ENCODE measurements at places on chromosomes 1 and 21.
A peak's percentile ranks its signal among the peaks of the same experiment; 100 is the strongest.

GRCh38 chr1:159790237-159790917 lies 9.6 kb downstream of the DUSP23 start:
- DNase-seq, result peak; percentile 53

GRCh38 chr1:94658221-94658620 lies 116.7 kb upstream of the F3 start:
- DNase-seq, result no peak

GRCh38 chr21:46097336-46098293 lies at the start of gene COL6A2:
Gene COL6A2 (plus strand): TSS chr21:46098112.
- DNase-seq, result peak; percentile 32

- peak; percentile 80 for DNase-seq
These were observed 5.9 kb downstream of the LMO4 start for GRCh38 chr1:87334351-87335174.

DNA sequence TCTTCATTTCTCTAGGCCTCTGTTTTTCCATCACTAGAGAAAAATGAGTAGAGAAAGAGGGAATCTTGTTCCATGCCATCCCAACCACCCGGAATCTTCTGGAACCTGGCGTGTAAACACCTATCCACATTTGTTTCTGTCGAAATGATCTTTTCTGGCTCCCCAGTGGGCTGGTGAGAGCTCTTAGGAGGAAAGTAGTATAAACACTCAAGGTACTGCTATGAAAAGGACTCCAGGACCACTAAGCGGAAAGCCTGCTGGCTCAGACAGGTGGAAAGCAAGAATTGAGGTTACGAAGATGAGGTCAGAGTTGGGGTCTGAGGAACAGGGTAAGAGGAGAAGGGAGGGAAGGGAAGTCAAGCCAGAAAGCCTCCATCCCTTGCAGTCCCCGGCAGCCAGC lies 90.8 kb downstream of the PLXNA2 start:
- DNase-seq, result no peak

DNA sequence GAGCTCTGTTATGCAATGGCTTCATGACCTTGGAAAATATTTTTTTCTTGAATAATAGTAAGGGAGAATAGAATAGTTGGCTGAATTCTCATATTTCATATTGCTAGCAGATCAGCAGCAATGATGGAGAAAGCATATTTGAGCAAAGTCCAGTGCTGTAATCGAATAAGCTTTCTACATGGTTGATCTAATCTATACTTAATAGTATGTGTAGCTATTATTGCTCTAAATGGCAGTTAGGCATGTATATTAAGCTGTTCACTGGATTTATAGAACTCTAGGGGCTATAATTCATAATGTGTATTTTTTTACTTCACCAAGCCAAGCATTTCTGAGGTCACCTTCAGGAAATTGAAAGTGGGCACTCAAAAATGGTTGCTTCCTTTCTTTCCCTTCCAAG lies 10.0 kb upstream of the IL19 start:
- DNase-seq, result no peak

GRCh38 chr1:58447886-58448285 lies 98.6 kb downstream of the OMA1 start:
- DNase-seq, result peak; percentile 50

DNA sequence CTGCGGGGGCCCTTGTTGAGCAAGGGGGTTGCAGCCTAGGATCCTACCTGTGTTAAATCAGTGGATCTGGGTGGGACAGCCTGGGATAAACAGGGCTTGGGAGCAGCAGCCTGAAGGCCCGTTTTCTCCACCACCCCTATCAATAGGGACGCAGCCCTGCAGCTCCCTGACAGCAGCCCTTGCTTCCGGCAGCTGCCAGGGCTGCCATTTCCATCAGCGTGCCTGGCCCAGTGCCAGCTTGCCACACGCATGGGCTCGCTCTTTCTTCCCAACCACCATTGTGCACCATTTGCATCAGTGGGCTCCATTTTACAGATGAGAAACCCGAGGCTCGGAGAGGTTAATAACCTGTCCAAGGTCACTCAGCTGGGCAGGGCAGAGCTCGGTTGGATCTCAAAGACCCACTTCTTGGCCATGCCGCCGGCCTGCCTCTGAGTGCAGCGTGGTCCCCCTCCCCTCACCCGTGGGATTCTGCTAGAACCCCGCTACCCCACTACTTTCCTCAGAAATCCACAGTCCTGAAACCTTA lies 3.8 kb downstream of the WNT4 start:
- no peak for DNase-seq

GRCh38 chr1:3669971-3670431 lies 17.7 kb downstream of the TP73 start:
- DNase-seq, result no peak

DNA sequence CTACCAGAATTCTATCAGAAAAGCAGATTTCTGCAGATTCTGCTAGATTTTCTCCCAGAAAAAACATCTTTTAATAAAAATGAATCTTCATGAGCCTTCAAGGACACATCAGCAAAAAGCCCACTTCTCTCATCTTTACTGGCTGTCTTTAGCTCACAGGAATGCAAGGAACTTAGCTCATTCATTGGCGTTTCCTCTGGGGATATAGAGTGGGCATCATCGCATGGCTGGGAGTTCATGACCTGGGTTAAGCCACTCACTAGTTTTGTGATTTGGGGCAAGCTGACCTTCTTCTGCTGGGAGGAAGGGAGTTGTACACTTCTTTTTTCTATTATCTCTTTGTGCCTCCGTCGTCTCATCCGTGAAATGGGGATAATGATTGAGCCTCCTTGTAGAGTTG lies 149.7 kb downstream of the KAZN start:
- DNase-seq, result no peak

- no peak for DNase-seq
These were observed 9.0 kb upstream of the RBM8A start for GRCh38 chr1:145936247-145936646.

- DNase-seq, result no peak
These were observed 273.8 kb downstream of the PTBP2 start for GRCh38 chr1:96995351-96995750.

- peak; percentile 84 for DNase-seq
These were observed 14.1 kb upstream of the TNR start for GRCh38 chr1:175757381-175758015.

- DNase-seq, result no peak
These were observed 642.9 kb downstream of the BRINP3 start for GRCh38 chr1:189834813-189835212.

- peak; percentile 17 for DNase-seq
These were observed 33.5 kb upstream of the KLF17 start for GRCh38 chr1:44084998-44085675.

GRCh38 chr21:45892156-45892915 lies 89.2 kb upstream of the COL6A1 start:
- peak; percentile 55 for DNase-seq

- no peak for DNase-seq
These were observed 154.0 kb downstream of the CLEC20A start for GRCh38 chr1:178342745-178343144.

GRCh38 chr1:47816325-47817071 lies 180.7 kb downstream of the TRABD2B start:
- no peak for DNase-seq

GRCh38 chr1:40382108-40382460 lies 8.6 kb downstream of the SMAP2 start:
- DNase-seq, result no peak

GRCh38 chr1:51553911-51554310 lies 34.8 kb upstream of the EPS15 start:
- DNase-seq, result no peak

DNA sequence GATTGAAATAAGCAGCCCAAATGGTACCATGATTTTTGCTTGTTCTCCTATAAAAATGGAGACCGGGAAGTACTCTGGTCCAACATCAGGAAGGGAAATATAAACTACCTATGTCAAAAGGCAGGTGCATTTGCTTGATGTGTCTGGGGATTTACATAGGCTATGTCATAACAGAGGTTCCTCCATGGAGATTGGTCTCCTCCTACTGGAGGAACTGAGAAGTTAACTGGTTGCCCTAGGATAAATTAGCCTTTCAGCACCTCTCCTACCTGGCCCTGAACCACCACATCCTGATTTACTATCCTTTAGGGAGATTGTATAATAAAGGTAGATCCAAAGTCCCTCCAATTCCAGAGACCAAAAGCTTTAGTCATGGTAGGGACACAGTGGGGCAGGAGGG lies 1109.3 kb upstream of the B3GALT2 start:
- DNase-seq, result peak; percentile 8

DNA sequence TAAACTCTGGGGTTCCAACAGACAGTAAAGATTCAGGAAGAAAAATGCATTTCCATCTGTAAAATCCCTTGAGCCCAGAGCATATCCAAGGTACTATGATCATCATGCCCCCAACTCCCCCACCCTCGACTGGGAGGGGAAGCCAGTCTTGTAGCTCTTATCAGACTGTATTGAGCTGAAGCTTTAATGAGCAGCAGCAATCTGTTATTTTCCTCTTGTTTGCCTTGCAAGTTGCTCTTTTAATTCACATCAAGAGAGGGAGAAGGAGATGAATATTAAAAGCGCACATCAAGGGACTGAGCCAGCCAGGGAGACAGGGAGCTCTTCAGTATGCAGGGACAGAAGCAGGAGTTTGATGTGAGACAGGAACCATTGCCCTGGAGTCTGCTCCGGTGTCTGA lies 52.5 kb upstream of the KCNA3 start:
- DNase-seq, result no peak

GRCh38 chr1:217134857-217135568 lies 411.8 kb upstream of the ESRRG start:
- peak; percentile 50 for DNase-seq

DNA sequence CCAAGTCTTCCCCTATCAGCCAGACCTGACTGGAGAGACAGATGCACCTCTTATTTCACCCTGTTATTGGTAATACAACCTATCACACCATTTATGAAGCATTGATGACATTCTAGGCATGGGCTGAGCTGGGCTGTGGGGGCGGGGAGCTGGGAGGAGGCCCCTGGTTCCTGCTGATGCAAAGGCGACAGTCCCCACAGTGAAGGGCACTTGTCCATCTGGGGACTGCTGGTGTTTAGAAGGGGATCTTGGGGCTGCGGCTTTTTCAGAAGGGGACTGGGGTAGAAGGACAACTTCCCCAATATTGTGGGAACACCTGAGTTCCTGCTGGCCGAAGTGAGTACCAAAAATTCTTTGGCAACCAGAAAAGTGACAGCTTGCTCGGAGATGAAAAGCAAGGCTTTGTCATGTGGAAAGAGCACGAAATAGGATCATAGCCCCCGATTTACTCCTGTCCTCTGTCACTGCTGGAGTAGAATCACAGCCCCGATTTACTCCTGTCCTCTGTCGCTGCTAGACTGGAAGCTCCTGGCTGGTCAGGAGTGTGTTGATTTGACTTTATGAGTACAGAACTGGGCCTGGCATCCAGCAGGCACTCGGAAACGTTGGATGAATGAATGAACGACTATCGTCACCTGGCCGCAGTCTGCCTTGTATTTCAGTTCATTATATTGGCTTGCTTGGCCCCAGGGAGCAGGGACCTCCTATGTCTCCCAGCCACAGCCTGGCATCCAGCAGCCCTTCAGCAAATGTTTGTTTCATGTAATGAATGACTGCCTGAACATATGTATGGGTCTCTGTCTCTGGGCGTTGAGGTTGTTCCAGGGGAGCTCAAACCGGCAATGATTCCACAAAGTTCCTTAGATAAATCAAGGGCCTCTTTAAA lies 16.5 kb upstream of the ETV3L start:
- DNase-seq, result no peak

GRCh38 chr1:59985911-59986515 lies 59.4 kb upstream of the CYP2J2 start:
- DNase-seq, result no peak

GRCh38 chr1:110465038-110465813 lies 14.3 kb downstream of the PROK1 start:
- DNase-seq, result no peak

GRCh38 chr1:201593200-201593921 lies 54.4 kb downstream of the NAV1 start:
- peak; percentile 33 for DNase-seq

- DNase-seq, result no peak
These were observed 25.2 kb downstream of the B3GALT5 start for GRCh38 chr21:39637971-39638240.

GRCh38 chr1:189662190-189662589 lies 815.5 kb downstream of the BRINP3 start:
- no peak for DNase-seq

GRCh38 chr1:13728091-13728715 lies 28.2 kb downstream of the PRDM2 start:
- no peak for DNase-seq

GRCh38 chr1:81730881-81731280 lies 69.9 kb upstream of the ADGRL2 start:
- DNase-seq, result no peak

DNA sequence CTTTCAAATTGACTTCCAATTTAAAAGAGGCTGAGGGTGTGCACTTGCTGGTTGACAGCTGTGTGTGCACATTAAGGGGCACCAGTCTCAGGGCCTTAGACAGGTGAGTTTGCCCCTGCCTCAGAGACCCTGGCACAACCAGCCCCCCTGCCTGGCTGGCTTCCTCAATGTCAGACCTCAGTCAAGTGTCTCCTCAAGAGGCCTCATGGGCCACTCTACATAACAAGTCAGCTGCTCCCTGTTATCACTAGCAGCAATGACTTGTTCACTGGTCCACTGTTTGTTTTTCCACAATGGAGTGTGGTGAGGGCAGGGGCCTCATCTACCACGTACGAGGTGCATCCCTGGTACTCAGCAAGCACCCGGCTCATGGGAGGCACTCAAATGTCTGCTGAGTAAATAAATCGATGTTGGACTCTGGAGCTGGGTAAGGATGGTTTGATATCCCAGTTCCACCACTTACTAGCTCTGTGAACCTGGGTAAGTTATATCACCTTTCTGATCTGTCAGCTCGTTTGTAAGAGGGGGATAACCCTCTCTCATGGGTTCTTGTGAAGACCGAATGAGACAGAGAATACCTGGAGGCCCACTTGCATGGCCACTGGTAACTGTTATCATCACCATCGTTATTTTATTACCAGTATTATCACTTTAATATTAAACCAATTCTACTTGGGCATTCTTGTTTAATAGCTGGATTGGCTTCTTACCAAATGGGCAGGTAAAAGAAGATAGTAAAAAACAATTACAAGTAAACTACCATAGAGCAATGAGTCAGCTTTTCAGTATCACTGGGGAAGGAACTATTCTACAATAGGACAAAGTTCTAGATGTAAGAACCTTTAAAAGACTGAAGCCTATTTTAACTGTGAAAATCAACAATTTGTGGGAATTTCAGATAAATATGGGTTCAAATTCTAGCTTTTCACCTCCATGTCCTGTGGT lies 64.6 kb downstream of the SLC66A1 start:
- no peak for DNase-seq

DNA sequence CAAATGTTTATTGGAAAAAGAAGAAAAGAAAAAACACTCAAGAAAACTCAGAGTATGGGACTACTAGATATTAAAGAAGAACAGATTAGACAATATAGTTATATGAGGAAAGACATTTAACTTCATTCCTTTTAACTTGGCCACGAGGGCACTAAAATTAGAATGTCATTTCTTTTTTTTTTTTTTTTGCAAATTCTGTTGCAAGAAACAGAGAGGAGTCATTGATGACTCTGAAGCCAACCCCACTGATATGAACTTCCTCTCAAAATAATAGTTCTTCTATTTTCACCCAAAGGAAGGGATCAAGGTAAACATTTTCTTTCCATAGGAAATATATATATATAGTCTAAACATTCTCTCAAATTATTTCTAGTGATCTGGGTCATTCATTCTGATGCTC lies 24.6 kb upstream of the PEX19 start:
- DNase-seq, result no peak

Measured in ELF-1 (cell line).